Activated B cell treated with CpG ODN at 0.5 μM for 24 hours (primary cell): ENCODE measurements at places on chromosomes 1 and 21.

DNA sequence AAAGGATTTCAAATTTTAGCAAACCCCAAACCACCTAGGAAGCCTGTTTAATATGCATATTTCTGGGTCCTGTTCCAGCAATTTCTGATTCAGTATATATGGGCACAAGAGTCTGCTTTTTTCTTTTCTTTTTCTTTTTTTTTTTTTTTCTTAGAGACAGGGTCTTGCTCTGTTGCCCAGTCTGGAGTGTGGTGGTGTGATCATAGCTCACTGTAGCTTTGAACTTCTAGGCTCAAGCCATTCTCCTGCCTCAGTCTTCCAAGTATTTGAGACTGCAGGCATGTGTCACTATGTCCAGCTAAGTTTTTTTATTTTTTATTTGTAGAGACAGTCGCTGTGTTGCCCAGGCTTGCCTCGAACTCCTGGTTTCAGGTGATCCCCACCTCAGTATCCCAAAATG, 34.8 kb downstream of the CCDC18 start:
- H3K36me3 ChIP-seq, result peaks cover 28% of the 10 kb centered on the region
- no peak for DNase-seq
- no peaks in the 10 kb centered on the region for H3K27me3 ChIP-seq
- no peak overlapping the region for H3K27ac ChIP-seq

DNA sequence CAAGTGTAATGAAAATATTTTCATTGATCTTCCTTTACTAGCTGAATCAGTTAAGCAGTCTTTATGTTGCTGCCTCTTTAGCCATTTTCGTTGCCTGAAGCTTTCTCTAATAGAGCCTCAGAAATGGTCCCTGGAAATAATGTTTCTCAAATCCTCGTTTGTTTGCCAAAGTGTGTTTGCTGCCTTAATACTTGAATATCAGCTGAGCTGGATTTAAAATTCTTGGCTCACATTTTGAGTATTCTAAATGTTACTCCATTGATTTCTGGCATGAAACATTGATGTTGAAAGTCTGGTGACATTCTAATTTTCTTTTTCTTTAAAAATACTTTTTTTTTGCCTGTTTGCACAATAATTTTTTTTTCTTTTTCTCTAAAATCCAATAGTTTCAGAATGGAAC, 84.6 kb upstream of the SERBP1 start:
- DNase-seq, result no peak
- no peaks in the 10 kb centered on the region for H3K27me3 ChIP-seq
- no peaks in the 10 kb centered on the region for H3K4me1 ChIP-seq

GRCh38 chr1:8016895-8017241, 9.2 kb downstream of the ERRFI1 start:
- DNase-seq, result no peak
- H3K4me3 ChIP-seq, result no peak overlapping the region
- peaks cover 3% of the 10 kb centered on the region for H3K4me1 ChIP-seq
- no peaks in the 10 kb centered on the region for H3K36me3 ChIP-seq

DNA sequence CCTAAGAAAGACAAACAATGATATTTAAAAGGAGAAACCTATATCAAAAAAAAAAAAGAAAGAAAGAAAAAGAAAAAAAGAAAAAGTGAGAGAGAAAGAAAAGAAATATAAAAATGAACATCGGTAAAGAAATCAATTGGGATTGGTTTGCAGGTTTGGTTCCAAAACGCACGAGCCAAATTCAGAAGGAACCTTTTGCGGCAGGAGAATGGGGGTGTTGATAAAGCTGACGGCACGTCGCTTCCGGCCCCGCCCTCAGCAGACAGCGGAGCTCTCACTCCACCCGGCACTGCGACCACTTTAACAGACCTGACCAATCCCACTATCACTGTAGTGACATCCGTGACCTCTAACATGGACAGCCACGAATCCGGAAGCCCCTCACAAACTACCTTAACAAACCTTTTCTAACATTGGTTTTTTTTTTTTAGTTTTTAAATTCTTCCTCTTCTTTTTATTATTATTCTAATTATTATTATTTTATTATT, 11.7 kb downstream of the LHX9 start:
- peaks cover 6% of the 10 kb centered on the region for H3K4me1 ChIP-seq
- no peaks in the 10 kb centered on the region for H3K36me3 ChIP-seq
- H3K27ac ChIP-seq, result no peak overlapping the region
- DNase-seq, result no peak

GRCh38 chr1:16430606-16431005, 6.6 kb downstream of the SPATA21 start:
- DNase-seq, result no peak
- no peak overlapping the region for H3K27ac ChIP-seq
- peaks cover 16% of the 10 kb centered on the region for H3K4me1 ChIP-seq
- no peaks in the 10 kb centered on the region for H3K27me3 ChIP-seq

GRCh38 chr1:230542681-230543080, 99.6 kb upstream of the COG2 start:
- peaks cover 8% of the 10 kb centered on the region for H3K27me3 ChIP-seq
- H3K4me1 ChIP-seq, result no peaks in the 10 kb centered on the region
- H3K4me3 ChIP-seq, result no peak overlapping the region

GRCh38 chr1:195898924-195899323, 709.3 kb downstream of the KCNT2 start:
- no peak overlapping the region for H3K4me3 ChIP-seq
- H3K4me1 ChIP-seq, result no peaks in the 10 kb centered on the region
- DNase-seq, result no peak
- H3K27ac ChIP-seq, result no peak overlapping the region
- no peaks in the 10 kb centered on the region for H3K36me3 ChIP-seq
- no peaks in the 10 kb centered on the region for H3K27me3 ChIP-seq

- peaks cover 50% of the 10 kb centered on the region for H3K36me3 ChIP-seq
- peaks cover 22% of the 10 kb centered on the region for H3K4me1 ChIP-seq
- H3K27me3 ChIP-seq, result no peaks in the 10 kb centered on the region
- H3K27ac ChIP-seq, result no peak overlapping the region
- H3K4me3 ChIP-seq, result no peak overlapping the region
Measured at GRCh38 chr1:52674497-52675384, 23.4 kb downstream of the COA7 start.

DNA sequence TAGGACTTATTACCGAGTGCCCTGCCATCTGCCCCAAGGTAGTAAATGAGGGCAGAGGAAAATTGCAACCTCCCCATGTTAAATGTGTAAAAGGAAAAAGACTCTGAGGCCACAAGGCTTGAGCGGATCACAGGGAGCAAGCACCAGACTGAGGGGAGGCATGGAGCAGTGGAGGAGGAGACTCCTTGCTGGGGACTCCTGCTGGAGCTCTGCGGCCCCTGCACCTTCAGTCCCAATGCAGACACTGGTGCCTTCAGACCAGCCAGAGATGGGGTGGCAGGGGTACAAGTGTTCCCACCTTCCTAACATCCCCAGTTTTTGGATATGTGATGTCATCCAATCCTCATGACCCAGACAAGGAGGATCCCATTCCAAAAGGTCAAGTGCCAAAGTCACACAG, 128.4 kb upstream of the NGF start:
- no peak overlapping the region for H3K27ac ChIP-seq
- DNase-seq, result no peak
- no peaks in the 10 kb centered on the region for H3K4me1 ChIP-seq
- H3K27me3 ChIP-seq, result no peaks in the 10 kb centered on the region

GRCh38 chr1:102875756-102876155, 232.6 kb downstream of the COL11A1 start:
- H3K4me3 ChIP-seq, result no peak overlapping the region
- no peaks in the 10 kb centered on the region for H3K4me1 ChIP-seq
- H3K27ac ChIP-seq, result no peak overlapping the region
- H3K27me3 ChIP-seq, result no peaks in the 10 kb centered on the region

DNA sequence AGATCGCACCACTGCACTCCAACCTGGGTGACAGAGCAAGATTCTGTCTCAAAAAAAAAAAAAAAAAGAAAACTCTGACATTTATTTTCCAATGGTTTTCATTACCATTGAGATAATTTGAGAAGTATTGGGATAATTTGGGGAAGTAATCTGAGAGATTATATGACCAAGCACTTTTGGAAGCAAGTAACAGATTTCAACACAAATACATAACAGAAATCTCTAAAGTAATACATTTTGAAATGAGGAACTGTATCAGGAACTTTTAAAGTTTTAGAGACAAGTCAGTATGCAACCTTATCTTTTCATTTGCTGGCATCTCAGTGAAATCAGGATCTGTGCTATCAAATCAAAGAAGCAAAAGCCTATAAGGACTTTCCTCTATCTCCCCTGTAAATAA, 25.4 kb upstream of the SLC16A1 start:
- H3K4me3 ChIP-seq, result no peak overlapping the region
- H3K27ac ChIP-seq, result no peak overlapping the region
- no peaks in the 10 kb centered on the region for H3K27me3 ChIP-seq
- peaks cover 21% of the 10 kb centered on the region for H3K4me1 ChIP-seq
- no peaks in the 10 kb centered on the region for H3K36me3 ChIP-seq
- DNase-seq, result no peak

GRCh38 chr1:240652961-240653409, 41.0 kb upstream of the GREM2 start:
- H3K27ac ChIP-seq, result no peak overlapping the region
- H3K4me1 ChIP-seq, result no peaks in the 10 kb centered on the region
- no peaks in the 10 kb centered on the region for H3K27me3 ChIP-seq
- H3K4me3 ChIP-seq, result no peak overlapping the region
- DNase-seq, result no peak
- no peaks in the 10 kb centered on the region for H3K36me3 ChIP-seq

- no peaks in the 10 kb centered on the region for H3K27me3 ChIP-seq
- H3K36me3 ChIP-seq, result no peaks in the 10 kb centered on the region
- no peak for DNase-seq
Measured at GRCh38 chr1:79355090-79355489, 348.6 kb upstream of the ADGRL4 start.

DNA sequence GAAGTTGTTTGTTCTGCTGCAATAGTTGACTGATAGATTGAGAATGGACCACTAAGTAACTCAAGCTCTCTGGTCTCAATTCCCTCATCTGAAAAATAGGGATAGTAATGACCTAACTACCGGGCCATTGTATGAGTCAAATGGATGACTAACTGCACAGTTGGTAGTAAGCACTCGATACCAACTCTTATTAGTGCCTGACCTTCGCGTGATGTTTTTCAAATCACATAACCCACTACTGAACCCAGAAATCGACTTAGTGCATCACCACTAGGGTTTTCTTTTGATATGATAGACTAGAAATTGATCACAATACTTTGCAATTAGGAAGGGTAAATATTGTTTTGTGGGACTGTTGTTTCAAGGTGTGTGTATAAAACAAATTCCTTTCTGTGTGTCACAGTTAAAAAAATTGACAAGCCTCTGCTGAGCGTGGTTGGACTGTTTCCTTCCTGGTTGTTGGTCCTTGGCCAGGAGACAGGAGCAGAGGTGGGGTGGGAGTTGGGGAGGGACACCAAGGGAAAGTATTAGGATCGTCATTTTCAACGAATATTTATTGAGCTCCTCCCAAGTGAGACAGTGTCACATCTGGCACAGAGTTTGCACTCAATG, 54.0 kb upstream of the LRP8 start:
- no peak for DNase-seq
- no peaks in the 10 kb centered on the region for H3K4me1 ChIP-seq
- no peak overlapping the region for H3K4me3 ChIP-seq
- no peaks in the 10 kb centered on the region for H3K36me3 ChIP-seq
- no peak overlapping the region for H3K27ac ChIP-seq
- peaks cover 21% of the 10 kb centered on the region for H3K27me3 ChIP-seq

GRCh38 chr1:2981388-2981787, 39.9 kb upstream of the ACTRT2 start:
- H3K27me3 ChIP-seq, result no peaks in the 10 kb centered on the region
- no peaks in the 10 kb centered on the region for H3K36me3 ChIP-seq
- no peak overlapping the region for H3K4me3 ChIP-seq
- no peak overlapping the region for H3K27ac ChIP-seq

GRCh38 chr1:168689726-168690602, 39.0 kb downstream of the DPT start:
- no peak for DNase-seq
- no peak overlapping the region for H3K4me3 ChIP-seq
- H3K27me3 ChIP-seq, result peaks cover 8% of the 10 kb centered on the region
- H3K36me3 ChIP-seq, result no peaks in the 10 kb centered on the region
- H3K4me1 ChIP-seq, result no peaks in the 10 kb centered on the region

DNA sequence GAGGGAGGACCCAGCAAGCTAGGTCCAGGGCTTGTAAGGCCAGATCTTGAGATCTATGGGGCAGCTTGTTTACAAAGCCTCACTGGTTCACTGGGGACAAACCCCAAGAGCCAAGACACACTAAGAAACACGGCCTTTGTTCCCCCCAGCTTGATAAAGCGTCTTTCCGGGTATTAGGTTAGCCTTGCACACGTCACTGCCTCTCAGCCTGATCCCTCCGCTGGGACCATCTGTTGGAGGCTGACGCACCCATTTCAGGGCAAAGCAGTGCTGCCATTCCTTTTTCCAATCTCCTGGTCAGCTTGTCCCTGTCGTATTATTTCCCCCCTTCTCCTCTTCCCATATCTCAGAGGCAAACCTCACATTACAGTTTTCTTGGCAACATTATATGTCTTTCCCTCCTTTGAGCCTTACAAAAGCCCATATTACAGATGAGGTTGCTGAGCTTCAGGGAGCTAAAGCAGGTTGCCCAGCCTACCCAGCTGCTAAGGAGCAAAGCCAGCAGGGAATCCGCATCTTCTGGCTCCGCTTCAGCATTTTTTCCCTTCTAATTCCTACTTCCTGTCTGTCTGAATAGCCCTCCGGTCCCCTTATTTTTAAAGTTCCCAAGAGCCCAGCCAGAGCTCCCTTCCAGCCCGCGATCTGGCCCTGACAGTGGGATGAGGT, 4.1 kb downstream of the HEYL start:
- H3K4me3 ChIP-seq, result no peak overlapping the region
- DNase-seq, result no peak
- H3K27me3 ChIP-seq, result peaks cover 37% of the 10 kb centered on the region
- no peaks in the 10 kb centered on the region for H3K36me3 ChIP-seq
- peaks cover 2% of the 10 kb centered on the region for H3K4me1 ChIP-seq
- no peak overlapping the region for H3K27ac ChIP-seq

GRCh38 chr1:235277709-235278108, 50.3 kb downstream of the ARID4B start:
- no peak overlapping the region for H3K4me3 ChIP-seq
- H3K27me3 ChIP-seq, result no peaks in the 10 kb centered on the region
- no peak for DNase-seq
- peaks cover 70% of the 10 kb centered on the region for H3K4me1 ChIP-seq

DNA sequence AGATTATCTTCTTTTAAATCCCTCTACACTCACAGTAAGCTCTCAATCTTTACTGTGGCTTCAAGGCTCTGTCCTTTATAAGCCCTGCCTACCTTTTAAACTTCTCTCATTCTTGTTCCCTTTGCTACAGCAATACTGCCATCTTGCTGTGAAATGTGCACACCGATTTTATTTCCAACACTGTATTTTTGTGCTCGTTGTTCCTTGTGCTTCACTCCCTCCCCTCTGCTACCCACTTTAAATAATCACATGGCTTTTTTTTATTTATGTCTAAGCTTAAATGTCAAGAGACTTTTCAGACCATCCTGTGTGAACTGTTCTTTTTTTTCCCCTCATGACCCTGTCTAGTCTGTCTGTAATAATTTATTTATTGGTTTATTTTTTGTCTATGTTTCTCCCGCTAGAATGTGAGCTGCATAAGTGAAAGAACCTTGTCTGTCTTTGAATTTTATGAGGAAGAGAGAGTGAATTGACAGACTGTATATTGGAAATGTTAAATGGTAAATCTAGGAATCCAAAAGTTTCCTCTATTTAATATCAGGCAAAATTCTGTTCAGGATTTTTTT, 45.7 kb downstream of the ABCD3 start:
- H3K4me3 ChIP-seq, result no peak overlapping the region
- H3K27me3 ChIP-seq, result no peaks in the 10 kb centered on the region
- H3K27ac ChIP-seq, result no peak overlapping the region
- peaks cover 55% of the 10 kb centered on the region for H3K36me3 ChIP-seq
- no peaks in the 10 kb centered on the region for H3K4me1 ChIP-seq
- no peak for DNase-seq

GRCh38 chr1:110259770-110260169, 49.7 kb downstream of the KCNC4 start:
- DNase-seq, result no peak
- no peak overlapping the region for H3K27ac ChIP-seq
- peaks cover 15% of the 10 kb centered on the region for H3K4me1 ChIP-seq
